ENCODE measurements at places on chromosomes 11 and 22. TPM values are rescaled to one million over a fixed set of nuclear protein-coding genes. Genes with fewer than 3 reads are reported as not detected.

- peak; percentile 20 for DNase-seq
Observed at GRCh38 chr11:42770444-42771065, 541.2 kb upstream of the API5 start.

DNA sequence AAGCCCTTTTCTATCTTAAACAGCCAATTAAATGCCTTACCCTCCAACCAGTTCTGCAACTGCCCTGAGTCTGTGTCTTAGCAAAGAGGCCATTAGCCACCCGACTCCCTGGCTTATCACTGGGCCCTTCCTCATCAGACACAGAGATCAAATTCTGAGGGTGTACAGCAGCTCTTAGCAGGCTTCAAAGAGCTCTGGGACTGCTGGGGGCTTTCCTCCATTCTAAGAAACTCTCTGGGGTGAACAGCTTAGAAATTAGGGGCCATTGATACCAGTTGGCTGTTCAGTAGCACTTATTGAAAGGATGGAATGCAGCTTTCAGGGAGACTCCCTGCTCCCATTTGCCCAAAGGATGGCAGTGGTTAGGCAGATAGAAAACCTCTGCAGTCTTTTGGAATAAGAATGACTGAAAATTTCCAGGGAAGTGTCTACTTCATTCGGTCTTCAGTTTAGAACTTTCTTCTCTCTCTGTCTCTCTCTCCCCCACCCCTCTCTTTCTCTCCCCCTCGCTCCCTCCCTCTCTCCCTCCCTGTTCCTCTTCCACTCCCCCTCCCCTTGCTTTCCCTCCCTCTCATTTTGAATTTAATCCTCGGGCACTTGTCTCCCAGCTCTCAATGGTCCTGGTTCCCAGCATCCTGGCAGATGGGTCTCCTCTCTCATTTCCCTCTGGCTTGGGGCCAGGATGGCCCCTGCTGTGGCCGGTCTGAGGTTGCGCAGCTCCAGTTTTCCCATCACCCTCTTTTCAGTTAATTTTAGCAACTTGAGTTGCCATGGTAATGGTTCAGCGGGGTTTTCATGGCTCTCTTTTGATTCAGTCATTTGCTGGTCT is 76.4 kb downstream of the COMMD9 start:
- peak; percentile 90 for DNase-seq

DNA sequence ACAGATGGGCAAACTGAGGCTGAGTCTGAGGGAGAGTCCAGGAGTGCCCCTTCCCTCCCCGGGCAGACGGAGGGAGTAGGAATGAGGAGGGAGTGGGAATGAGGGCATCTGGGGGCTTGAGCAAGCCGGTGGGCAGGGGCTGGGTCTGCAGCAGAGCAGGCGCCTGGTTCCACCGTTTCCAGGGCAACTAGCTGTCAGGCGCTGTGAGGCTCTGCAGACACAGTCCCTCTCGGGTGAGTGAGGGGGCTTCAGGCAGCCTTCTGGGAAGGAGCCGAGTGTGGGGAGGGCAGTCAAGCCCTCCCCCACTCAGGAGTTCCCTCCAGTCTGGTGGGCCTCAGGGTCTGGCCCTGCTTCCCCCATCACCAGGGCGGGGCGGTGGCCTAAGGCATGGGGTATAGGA is 19.0 kb downstream of the TMEM258 start:
- no peak for DNase-seq

DNA sequence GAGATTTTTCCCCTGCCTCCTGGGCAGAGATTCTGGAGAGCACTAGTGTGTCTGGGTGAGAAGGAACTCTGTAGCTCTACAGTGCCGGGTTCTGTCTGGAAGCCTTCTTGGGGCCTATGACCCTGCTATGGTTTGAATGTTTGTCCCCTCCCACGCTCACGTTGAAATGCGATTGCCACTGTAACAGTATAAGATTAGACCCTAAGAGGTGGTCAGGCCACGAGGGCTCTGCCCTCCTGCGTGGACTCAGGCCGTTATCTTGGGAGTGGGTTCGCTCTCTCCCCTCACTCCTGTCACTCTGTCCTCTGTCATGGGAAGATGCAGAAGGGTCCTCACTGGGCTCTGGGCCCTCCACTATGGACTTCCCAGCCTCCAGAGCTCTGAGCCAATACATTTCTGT is 3.5 kb downstream of the AP5B1 start:
- no peak for DNase-seq

GRCh38 chr22:30221121-30221992 is 25.2 kb downstream of the LIF start:
- no peak for DNase-seq

GRCh38 chr11:62644220-62644619 is 2.2 kb downstream of the GANAB start:
- no peak for DNase-seq

- no peak for DNase-seq
Observed at GRCh38 chr22:29049655-29050263, 11.9 kb downstream of the C22orf31 start.

GRCh38 chr22:26429458-26430286 is 612 bp downstream of the ASPHD2 start:
- DNase-seq: peak; percentile 33

DNA sequence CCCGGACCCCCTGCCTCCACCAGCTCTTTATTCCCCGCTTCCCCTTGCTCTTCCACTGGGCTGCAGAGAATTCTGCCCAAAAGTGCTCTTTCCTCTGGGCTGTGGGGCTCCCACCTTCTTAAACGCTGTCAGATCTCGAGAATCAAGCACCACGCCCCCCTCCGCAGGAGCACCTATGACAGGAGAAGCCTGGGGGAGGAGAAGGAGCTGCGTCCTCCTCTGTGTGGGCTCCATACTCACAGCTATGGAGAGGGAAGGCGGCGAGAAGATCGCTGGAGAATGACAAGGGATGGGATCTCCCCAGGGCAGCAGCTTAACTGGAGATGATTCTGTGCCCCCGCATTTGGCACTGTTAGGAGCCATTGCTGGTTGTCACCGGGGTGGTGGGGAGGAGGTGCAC is 19.7 kb downstream of the SHISAL1 start:
- no peak for DNase-seq

GRCh38 chr11:94803491-94803890 is 35.3 kb downstream of the AMOTL1 start:
- DNase-seq: no peak

RIN1 gene
- total RNA-seq: 34.3 TPM

Measured in G401 (cell line).